ENCODE measurements at places on chromosomes 6 and 20.

DNA sequence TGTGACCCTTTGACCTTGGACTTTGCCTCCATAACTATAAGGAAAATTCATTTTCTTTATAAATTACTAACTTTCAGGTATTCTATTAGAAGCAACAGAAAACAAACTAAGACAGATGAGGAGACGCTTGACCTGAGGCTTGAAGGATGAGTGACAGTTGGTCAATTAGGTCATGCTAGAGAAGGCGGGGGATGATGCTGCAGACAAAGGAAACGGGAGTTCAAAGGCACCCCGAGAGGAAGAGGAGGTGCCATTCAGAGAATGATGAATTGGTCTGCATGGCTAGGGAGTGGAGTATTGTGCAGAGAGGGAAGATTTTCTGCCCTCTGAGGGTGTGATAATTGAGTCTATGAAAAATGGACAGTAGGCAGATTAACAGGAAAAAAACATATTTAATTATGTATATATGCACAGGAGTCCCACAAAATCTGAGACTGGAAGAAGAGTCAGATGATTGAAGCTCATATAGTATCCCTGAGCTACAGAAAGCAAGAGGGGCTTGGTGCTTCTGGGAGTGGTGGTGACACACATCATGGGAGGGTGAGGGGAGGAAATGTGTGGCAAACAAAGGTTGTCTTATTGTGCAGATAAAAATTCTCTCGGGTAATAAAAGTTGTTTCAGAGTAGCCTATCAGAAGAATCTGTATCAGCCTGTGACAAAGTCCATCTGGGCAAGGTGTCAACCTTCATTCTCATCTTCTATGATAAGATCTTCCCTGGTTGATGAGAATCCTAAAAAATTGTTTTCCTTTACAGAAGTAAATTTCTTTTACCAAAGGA, 20.4 kb upstream of the FUCA2 start:
- no peak for DNase-seq

- DNase-seq, result peak; percentile 18
These were observed 10.4 kb downstream of the ZSWIM3 start for GRCh38 chr20:45867819-45868176.

- no peak for DNase-seq
These were observed 2.1 kb upstream of the TIAM2 start for GRCh38 chr6:154993026-154993425.

DNA sequence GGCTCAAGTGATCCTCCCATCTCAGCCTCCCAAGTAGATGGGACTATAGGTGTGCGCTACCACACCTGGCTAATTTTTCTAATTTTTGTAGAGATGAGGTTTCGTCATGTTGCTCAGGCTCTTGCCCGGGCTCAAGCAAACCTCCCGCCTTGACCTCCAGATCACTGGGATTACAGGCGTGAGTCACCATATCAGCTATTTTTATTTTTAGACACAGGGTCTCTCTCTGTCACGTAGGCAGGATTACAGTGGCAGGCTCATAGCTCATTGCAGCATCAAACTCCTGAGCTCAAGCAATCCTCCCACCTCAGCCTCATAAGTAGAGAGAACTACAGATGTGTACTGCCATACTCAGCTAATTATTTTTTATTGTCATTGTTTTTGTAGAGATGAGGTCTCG, 41.7 kb downstream of the SLC23A2 start:
- DNase-seq, result peak; percentile 37

DNA sequence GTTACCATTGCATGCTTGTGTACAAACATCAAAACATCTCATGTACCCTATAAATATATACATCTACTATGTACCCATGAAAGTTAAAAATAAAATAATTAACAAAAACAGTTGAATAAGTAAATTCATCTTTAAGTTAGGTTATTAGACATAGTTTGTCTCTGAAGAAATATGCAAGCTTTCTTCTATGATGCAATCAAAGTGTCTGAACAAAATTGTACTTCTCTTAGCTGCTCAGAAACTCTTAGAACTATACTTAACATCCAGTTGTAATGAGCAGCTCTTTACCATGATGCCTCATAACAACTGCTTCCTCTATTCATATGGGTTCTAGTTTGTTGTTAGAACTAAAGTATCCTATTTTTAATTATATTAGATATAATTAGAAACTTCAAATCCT, 5.9 kb downstream of the VNN1 start:
- DNase-seq, result no peak

DNA sequence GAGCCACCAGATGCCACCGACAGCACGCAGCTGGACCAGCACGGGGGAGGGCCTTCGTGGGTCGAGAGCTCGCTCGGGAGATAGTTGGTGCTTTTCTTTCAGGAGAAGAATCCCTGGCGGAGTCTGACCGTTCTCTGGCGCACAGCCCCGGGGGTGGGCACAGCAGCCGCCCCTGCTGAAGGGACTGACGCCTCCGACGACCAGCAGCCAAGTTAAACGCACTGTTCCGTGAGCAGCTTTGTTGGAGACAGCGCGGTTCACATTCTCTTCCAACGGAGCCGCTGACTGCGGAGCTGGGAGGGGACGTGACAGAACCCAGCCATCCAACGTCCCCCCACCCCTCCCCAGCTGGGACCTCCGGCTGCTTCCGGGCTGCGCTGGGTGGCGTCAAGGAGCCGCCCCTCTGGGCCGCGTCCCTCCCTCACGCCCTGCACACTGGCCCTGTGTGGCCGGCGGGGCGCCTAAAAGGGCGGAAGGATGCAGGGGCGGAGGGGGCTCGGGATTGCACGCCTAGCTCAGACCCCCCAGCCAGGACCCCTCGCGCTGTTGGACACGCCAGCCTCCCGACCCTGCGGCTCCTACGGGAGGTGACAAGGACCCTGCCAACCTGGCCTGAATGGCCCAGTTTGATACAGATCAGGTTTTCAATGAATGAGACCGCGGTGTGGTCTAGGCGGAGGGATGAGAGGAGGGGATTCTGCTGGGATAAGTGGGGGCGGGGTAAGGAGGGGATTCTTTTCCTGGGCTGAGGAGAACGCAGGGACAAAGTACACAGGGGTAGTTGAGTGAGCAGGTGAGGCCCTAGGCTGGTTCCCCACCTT, 36.4 kb upstream of the KHDC1 start:
- DNase-seq, result no peak

DNA sequence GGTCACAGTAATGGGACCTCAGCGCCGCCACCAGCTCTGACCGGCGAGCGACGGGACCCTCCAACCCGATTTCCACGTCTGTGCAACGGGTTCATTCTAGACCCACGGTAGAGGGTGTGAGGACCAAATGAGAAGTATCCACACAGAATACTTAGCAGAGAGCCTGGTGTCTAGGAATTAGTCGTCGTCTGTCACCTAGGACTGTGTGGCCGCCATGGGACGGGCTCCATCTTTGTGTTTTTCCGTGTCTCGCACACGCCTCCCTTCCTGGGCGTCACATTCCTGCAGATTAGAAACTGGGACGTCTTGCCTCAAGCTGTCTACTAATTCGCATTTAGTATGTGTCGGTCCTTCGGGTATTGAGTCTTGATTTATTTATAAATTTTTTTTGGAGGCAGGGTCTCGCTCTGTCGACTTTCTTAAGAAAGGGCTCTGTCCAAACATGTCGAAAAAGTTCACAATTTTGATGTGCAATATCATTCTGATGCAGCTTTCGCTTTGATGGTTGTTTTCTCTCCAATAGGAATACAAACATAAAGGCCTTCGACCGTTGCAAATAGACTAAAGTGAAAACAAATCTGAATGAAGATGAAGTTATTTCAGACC, 563 bp downstream of the MGME1 start:
- DNase-seq, result peak; percentile 47

DNA sequence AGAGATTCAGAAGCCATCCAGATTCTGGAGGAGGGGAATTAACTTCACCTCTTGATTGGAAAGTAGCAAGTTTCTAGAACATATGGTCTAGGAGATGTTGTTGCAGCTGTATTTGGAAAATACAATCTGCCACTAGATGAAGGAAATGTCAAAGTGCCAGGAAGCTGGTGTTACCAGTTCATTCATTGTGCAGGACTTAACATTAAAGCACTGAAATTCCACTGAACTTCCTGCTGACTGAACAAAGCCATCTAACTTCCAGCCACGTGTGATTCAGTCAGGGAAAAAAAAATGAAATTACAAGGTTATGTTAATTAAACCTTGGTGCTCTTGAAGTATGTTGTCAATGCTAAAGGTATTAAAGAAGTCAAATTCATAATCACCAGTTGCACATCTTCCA, 321.5 kb upstream of the SASH1 start:
- no peak for DNase-seq

GRCh38 chr6:27049863-27050781, 197.4 kb upstream of the PRSS16 start:
- DNase-seq, result no peak

DNA sequence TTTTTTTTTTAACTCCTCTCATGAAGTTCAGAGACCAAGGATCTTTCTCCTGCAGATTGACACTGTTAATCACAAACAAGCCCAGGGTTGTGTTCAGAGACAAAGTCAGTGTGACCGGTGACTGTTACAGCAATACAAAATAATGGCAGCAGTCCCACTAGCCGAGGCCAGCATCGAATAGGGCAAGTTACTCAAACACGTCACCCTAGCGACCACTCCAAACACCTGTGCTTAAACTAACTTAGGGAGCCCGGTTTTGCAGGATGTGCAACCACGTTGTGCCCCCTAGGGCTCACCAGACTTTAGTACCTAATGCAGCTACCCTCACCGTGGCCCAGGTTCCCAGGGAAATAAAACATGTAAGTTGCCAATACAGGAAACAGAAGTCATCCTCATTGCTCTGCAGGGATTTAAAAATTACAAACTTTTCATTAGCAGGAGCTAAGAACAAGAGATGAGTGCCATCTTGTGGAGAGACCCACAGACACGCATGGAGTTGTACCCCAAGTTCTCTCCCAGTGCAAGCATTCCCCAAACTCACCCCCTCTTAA, 38.1 kb downstream of the FAM50B start:
- no peak for DNase-seq

- no peak for DNase-seq
These were observed 4.7 kb upstream of the ENPP5 start for GRCh38 chr6:46175446-46175845.

- no peak for DNase-seq
These were observed 25.9 kb downstream of the PYGB start for GRCh38 chr20:25273541-25274358.

- no peak for DNase-seq
These were observed 172.8 kb downstream of the GJA1 start for GRCh38 chr6:121608270-121608669.

DNA sequence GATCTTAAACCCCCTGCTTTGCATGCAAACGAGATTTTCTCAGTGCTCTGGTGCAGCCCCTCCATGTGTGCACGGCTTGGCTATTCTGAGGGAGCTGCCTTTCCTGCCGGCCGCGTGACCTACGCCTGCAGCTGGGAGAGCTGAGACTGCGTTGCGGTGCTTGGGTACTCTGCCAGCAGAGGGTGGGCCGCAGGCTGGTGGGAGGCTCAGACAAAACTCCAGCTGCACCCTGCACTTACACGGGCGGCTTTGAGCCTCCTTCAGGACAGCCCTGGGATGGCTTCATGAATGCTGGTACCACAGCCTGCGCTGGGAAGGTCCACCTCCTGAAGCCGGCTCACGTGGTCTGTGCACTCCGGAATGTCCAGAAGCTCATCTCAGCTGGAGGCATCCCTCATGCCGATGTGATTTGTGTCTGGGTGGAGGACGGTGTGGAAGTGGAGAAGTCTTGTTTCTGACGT, 223.7 kb downstream of the DLL1 start:
- no peak for DNase-seq

GRCh38 chr6:108576709-108577108, 16.0 kb downstream of the FOXO3 start:
- DNase-seq, result no peak

DNA sequence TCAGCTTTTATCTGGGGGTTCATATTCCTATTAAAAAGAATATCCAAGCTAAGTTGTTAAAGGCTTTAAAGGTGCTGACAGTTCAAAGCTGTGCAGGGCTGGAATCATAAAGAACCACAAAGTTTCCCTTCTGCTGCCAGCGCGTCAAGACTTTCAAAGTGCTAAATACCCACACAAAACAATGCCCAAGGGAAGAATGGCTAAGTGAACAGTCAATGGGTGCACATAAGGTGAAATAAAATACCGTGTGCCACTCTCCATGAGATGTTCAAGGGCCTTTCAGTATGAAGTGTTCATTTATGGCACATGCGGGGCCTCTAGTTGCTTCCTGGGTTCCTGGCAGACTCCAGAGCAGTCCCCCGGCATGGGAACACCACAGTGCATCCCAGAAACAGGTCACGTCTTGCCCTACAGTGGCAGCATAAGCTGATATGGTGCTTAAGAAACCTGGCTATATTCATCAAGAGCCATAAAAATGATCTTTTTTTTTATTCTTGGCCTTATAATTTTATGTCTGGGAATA, 14.1 kb downstream of the TXNDC5 start:
- no peak for DNase-seq

DNA sequence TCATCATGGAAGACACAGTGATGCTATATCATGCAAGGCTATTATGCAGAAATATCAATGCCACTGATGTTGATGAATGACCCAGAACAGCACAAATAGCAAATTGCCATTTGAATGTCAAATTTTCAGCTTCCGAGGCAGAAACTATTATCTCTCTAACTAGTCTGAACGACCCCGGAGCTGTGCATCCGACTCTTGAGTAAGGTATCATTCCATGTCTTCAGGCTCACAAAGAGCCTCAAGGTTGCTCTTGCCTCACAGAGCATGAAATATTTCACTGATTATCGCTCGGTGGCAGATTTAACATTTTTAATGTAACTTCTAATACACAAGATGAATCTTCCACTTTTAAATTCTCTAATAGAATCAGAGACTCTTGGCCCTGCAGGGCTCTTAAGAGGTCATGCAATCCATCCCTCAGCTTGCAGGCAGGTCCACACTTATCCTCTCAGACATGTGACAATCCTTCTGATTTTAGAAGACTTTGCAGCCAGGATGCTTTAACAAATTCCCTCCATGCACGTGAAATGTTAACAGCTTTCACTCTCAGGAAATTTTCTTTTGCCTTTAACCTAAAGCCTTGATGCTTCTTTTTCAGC, 221.0 kb downstream of the FRK start:
- DNase-seq, result no peak

GRCh38 chr20:34824026-34824425, 1.4 kb downstream of the NCOA6 start:
- no peak for DNase-seq

DNA sequence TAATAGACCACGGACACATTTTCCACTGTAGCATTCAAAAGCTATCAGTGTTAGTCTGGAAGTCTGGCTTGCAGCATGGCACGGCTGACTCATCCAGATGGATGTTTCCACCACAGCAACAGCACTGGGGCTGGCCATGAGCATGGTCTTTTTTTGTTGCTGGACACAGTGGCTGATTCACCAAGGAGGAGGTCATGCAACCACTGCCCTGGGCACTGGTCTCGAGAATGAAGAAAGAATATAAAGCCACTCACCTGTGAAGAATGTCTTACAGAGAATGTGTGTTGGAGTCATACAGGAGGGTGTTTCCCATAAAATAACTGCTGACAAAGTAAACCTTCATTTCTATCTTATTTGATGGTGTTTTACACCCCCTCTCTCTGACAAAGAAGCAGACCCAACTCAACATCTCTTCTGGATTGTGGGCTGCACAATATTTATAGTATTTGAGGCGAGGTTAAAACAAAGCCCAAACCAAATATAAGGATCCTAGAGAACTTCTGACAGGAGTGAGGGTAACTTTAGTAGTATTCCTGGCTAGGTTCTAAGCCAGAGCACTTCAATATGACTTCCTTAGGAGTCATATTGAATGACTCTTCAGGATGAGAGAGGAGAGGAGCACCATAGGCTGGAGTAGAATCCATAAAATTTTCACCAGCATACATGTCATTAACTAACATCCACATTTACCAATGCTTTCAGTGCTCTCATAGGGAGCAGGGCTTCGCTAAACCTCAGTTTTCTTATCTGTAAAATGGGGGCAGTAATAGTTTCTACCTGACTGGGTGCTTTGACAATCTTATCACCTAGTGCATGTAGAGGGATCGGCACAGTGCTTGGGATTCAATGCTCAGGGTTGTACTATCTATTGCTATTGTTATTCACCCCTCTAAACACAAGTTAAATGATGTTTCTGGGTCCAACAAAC, 121.4 kb downstream of the KIF13A start:
- DNase-seq, result peak; percentile 81
